Stimulated activated naive CD4-positive, alpha-beta T cell (primary cell): ENCODE measurements at places on chromosomes 16 and 17.

GRCh38 chr17:73061161-73061560 lies 31.3 kb downstream of the SLC39A11 start:
- no peak for DNase-seq

- DNase-seq, result no peak
These were observed 44.1 kb downstream of the DNAH17 start for GRCh38 chr17:78532922-78533640.

DNA sequence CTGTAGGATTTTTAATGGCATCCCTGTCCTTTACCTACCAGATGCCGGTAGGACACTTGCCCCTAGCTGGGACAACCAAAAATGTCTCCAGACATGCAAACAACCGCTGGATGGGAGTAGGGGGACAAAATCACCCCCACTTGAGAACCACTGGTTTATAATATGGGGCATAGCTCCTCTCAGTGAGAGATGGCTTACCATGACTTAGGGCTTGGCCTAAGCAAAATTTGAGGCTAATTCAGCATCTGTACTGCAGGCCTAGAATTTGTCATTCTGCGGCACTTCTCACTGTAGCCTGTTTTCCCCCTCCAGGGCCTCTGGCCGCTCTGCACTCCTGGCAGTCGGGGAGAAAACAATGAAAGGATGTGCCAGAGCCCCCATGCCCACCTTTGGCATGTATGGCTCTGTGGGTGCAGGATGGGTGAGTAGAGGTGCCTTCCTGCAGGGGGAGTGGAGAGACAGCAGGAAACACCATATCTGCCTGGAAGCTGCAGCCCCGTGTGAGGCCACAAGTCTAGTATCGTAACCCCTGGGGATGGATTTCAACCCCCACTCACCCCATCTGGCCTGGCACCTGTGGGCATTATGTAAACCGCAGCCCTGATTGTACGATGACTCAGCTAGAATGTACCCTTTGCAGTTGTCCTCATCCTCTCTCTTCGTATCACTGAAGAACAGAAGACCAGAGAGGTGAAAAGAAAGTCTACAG lies 268.1 kb downstream of the SOX9 start:
- no peak for DNase-seq

GRCh38 chr17:47119746-47120520 lies 69.2 kb downstream of the CDC27 start:
- DNase-seq, result no peak

DNA sequence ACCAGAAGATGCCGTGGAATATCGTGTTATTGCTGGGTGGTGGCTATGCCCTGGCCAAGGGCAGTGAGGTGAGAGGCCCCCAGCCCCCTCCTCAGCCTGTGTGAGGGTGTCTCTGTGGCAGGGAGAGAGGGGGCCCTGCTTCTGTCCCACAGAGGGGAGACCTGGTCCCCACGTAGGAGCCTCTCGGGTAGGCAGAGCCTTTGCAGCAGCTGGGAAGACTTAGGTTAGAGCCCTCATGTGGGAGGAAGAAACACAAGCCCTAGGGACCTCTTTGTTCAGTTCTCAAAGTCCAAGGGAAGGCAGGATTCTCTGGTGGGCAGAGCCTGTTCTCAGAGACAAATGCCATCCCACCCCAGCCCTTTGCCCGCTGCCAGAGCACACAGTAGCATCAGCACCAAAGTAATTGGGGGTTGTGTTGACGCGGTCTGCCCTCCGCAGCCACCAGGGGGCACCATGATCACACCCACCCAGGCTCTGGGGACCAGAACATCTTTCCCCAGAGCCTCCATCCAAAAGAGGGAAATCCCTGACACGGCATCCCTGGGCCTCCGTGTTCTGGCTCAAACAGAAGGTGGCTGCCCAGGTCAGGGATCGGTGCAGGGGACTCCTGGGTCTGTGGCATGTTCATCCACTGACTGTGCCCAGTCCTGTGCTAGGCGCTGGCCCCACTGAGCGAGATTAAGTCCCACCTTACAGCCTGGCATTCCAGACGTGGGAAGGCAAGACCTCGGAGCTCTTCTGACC lies 11.5 kb upstream of the FOXN1 start:
- peak; percentile 68 for DNase-seq

DNA sequence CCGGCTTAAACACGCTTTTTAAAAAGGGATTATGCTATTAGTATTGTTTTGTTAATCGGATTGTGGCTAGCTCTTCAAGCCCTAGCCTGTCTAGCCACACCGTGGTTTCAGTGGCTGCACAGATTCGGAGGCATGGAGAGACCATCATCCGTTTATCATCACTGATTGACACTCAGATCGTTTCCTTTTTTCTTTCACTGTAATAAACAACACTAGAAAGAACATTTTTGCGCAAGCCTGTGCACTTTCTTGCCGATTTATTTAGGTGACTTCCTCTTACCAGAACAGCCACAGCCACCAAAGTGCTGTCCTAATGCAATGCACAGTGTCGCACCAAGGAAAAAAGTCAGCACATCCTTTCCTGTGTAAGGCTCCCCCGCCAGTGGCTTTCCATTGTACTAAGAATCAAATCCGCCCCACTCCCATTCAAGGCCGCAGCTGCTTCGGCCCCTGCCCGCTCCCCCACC lies 78.2 kb downstream of the CRISPLD2 start:
- DNase-seq, result no peak

GRCh38 chr17:38721802-38722201 lies 8.3 kb upstream of the CISD3 start:
- no peak for DNase-seq

DNA sequence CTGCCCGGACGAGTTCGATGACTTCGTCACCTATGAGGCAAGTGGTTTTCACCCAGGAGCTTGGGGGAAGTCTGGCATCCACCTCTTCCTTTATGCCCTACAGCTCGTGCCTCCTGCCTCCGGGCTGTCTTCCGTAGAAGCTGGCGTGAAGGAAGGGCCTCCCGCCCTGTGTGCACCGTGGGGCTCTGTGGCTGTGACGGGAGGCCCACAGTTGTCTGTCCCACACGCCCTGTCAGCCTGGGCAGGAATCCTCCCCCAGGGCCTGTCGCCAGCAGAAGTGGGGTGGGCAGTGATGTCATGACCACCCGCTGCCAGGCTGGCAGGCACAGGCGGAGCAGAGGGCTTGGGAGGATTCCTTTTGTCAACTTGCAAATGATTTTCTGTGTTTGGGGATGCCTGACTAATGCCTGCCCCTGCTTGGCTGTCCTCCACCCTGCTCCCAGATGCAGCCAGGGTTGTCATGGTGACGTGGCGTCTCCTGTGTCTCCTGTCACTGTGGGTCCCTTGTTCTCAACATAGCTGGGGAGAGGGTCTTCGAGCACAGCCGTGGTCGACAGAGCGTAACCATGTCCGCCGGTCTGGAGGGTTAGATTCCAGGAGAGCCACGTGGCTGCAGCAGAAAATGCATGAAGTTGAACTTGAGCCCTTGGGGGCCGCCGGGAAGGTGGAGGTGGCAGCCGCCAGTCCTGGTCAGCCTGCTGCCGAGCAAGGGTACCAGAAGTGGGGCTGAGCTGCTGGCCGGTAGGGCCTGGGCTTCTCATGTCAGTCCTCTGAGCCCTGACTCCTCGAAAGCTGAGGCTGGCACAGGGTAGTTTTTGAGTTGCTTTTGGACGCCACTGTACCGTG lies 46.1 kb downstream of the RAB11FIP3 start:
- no peak for DNase-seq

DNA sequence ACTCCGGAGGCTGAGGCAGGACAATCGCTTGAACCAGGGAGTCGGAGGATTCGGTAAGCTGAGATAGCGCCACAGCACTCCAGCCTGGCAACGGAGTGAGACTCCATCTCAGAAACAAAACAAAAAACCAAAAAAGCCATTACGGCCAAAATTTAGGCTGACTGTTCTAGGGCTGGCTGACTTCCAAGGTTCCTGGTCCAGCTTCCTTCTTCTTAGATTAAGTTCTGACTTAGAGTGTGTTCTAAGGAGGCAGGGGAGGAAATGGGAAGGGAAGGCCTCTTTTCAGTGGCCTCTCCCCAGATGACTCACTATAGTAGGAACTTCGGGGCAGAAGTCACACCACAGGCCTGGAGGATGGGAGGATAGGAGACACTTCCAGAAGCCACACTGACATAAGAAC lies 27.7 kb upstream of the CLEC18B start:
- DNase-seq, result no peak
